ENCODE measurements at places on chromosomes 4 and X. TPM values are rescaled to one million over a fixed set of nuclear protein-coding genes. Genes with fewer than 3 reads are reported as not detected.

Gene FTHL17
- not detected for total RNA-seq

Gene SUPT20HL2
- not detected for total RNA-seq

GRCh38 chrX:131219271-131219670 is 69.8 kb downstream of the IGSF1 start:
- DNase-seq, result no peak

- no peak for DNase-seq
Measured at GRCh38 chr4:8157944-8158709, 486 bp downstream of the ABLIM2 start.

Gene ZAR1
- not detected for total RNA-seq

DNA sequence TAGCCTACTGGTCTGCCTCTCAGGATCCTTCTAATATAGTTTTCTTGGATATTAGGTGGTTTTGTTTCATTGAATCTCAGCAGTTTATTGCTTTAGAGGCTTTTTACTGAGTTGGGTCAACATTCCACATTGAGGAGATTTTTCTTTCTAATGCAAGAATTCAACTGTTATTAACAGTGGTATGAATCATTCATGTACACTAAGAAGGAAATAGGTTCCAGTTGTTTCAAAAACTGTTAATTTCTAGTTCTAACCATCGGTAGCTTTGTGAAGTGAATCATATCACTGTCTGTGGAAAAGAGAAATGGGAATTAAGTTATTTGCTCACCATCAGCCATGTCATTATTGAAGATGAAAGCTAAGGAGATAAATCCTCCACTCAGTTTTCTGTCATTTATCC is 331.5 kb downstream of the RPA4 start:
- no peak for DNase-seq
